Suppressor macrophage (primary cell): ENCODE measurements at places on chromosomes 12 and 14.

- peak; percentile 34 for DNase-seq
Observed at GRCh38 chr14:75230140-75230792, 48.4 kb upstream of the FOS start.

- DNase-seq = peak; percentile 51
Observed at GRCh38 chr14:58662018-58662417, 24.3 kb downstream of the DACT1 start.

DNA sequence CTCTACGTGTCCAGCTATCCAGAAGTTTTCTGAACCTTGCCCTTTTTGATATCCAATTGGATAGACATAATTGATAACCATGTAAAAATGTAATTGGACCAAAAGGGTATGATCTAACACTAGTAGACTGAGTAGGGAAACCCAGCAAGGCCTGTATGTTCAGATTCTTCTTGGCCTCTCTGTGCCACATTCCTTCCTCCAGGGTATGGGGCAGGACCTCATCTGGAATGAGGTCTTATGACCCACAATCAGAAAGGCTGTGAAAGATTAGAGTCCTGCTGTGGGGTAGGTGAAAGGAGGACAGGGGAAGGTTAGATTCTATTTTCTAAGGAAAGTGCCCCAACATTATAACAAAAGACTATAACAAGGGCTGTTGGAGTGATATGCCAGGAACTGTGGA, 51.3 kb upstream of the A2ML1 start:
- DNase-seq = no peak

GRCh38 chr12:38328306-38328895, 11.8 kb downstream of the ALG10B start:
- DNase-seq = peak; percentile 35

DNA sequence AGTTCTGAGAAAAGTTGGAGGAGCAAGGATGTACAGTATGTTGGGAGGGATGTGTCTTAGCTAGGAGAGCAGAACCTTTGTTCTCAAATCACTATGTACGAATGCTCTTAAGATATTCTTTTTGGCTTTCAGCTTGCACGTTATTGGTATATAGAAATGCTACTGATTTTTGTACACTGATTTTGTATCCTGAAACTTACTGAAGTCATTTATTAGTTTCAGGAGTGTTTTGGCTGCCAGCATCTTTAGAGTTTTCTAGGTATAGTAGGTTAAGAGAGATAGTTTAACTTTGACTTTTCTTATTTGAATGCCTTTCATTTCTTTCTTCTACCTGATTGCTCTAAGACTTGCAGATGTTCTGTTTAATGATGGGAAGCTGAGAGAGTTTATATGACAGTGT, 442.8 kb upstream of the FBXO33 start:
- no peak for DNase-seq

DNA sequence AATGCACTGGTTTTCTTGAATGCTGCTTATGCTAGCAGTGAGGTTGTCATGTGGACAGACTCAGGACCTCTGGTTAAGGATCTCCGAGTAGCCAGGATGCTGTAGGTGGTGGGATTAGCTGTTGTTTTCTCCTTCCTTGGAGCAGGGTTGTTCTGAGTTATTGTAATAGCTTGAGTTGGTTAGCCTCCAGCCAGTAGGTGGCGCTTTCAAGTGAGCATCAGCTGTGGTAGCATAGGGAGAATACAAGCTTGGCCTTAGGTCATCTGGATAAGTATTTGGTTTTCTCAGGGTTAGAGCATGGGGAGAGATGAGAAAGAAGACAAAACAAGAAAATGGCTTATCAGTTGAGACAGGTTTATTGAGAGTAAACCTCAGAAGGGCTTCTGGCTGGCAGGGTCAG, 299.7 kb upstream of the FBXO33 start:
- no peak for DNase-seq

- DNase-seq = no peak
Observed at GRCh38 chr14:32167907-32168306, 33.9 kb upstream of the RNU6-7 start.

DNA sequence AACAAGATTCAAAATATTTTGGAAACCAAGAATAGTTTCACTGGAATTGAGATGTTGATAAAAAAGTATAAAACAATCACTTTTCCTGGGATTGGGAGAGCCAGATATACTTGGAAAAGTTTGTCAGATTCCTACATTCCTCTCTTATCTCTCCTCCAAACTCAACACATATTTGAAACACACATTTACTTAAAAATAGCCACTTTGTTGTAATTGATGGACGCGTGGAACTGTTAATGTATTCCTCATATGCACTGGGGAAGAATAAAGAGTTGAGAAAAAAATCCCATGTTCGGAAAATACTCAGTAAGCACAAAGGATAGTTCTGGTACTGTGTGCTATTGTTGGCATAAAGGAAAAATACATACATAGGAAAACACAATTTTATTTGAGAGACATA, 195.6 kb upstream of the FLRT2 start:
- DNase-seq = no peak

DNA sequence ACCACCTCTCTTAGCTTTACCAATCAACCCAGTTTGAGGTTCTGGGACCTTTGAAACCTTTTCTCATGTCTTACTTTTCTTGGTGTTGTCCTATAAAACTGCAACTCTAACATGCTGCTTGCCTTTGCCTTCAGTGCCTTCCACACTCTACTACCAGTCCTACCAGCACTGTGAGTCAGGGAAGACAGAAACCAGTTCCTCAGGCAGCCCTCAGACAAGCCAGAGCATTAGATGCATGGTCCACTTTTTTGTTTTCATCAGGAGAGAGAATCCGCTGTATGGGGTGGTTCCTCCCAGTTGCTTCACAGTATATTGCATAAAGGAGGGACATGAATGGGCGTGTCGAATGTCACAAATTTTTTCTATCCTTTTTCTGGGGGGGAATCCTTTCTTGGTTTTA, 17.3 kb upstream of the KLRB1 start:
- DNase-seq = no peak

DNA sequence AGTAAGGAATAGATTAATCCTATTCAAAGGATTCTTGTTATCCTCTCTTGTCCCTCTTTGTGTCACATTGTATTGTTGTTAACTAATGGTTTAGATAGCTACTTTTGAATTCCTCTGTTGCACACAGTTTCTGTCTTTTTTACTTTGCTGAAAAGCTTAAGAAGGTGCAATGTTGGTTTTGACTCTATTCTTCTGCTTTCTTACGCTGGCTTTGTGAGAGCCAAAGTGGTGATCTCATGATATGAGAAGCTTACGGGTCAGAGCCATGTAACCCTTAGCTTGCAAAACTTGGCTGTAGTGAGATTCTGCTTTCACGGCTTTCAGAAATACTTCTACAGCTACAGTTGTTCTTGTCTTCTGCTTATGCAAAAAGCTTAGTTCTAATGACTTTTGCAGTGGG, 239.7 kb downstream of the TRHDE start:
- DNase-seq = no peak

- DNase-seq = no peak
Observed at GRCh38 chr14:93663317-93663716, 125.0 kb downstream of the PRIMA1 start.

GRCh38 chr12:79424109-79424721, 266.5 kb downstream of the PAWR start:
- DNase-seq = no peak

DNA sequence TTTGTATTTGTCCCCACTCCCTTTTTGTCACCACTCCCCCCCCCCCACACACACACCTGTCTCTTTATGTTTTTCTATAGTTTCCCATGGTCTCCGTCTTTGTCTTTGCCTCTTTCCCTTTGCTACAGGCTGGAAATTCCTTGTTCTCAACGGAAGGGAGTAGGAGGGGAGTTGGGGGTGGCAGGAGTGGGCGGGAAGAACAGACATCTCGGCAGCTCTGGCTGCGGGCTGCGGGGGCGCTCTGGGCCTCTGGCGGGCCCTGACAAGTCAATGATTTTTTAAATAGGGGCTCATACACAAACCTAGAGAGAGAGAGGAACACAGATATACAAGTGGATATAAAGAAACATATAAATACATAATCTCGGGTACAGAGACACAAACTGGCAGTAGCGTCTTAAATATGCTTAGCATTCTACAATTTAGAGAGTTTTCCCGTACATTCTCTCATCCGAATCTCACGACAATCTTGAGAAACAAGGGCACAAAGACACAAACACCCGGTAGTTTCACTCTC, 2.4 kb upstream of the NAB2 start:
- peak; percentile 80 for DNase-seq

DNA sequence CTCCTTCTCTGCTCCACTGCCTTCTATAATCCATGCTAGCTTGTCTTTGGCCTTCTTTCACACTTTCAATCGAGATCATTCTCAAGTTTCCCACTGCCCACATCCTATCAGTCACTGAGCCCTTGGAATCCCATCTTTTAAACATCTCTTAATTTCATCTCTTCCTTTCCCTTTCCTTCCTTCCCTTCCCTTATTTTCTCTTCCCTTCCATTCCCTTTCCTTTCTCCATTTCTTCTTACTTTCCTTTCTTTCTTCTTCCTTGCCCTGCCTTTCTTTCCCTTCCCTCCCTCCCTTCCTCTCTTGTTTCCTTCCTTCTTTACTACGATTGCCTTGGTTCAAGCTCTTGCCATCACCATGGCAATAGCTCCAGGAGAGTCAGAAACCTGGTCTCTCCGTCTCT, 183.8 kb downstream of the EMP1 start:
- no peak for DNase-seq

DNA sequence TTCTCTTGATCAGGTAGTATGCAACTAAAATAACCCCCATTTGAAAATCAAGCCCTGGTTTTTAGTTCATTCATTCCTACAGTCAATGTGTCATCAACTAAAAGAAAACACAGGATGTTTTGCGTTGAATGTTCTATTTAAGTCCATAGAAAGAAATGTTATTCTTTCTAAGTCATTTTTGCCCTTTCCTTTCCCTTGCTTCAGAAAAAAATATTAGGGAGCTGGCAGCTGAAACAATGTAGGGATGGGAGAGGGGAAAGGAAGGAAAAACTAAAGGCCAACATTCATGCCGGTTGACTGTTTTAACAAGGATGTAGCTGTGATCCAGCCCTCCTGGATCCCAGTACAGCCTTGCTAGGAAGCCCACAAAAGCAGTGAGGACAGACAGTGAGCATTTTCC, 155.1 kb downstream of the BTG1 start:
- no peak for DNase-seq

- DNase-seq = peak; percentile 92
Observed at GRCh38 chr14:64823305-64823861, 56.3 kb downstream of the SPTB start.

DNA sequence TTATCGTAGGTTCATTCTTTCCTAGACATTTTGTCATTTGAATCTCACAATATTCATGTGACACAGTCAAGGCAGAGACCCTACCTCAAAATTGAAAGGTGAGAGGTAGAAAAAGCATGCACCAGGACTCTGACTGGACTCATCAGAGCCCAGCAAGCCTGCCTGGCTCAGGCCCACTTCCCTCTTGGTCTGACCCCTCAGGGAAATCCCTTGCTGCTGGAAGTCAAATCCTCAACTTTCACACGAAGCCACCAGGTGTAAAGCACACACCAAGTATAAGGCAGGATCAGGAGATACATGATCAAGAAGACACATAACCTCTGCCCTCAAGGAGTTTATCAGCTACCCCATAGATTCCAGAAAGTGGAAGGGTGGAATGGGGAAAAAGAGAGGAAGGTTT, 18.8 kb downstream of the NIN start:
- no peak for DNase-seq

DNA sequence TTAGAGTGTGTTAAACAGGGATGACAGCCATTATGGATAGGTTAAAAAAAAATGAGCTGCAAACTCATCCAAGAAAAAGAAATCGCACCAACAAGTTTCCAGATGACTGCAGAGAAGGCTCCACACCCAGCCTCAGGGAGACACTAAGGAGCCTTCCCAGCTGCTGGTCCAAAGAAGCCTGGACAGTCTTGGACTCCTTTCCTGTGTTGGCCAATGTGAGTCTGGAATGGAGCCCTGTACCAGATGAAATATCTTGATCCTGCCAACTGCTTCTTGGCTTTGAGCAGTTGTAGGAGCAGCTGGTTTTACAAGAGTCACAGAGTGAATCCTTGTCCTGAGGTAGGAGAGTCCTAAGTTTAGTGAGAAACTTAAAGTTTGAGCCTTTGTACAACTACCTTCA, 44.5 kb downstream of the SLC38A1 start:
- DNase-seq = no peak

GRCh38 chr12:87642245-87642644, 387.0 kb downstream of the C12orf50 start:
- no peak for DNase-seq

- no peak for DNase-seq
Observed at GRCh38 chr14:87041290-87042020, 951.5 kb downstream of the GALC start.

DNA sequence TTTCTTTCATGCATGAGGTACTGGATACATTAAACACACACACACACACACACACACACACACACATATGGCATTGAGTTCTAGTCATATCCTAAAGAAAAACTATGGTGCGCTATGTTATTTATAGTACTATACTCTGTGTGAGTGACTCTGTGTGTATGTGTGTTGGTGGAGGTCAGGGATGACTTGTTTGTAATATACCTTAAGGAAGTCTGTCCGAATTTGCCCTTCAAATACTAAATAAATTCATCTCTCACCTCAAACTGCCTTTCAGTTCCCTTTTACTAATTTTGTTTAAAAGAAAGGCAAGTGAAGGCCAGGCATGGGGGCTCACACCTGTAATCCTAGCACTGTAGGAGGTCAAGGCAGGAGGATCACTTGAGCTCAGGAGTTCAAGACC, 2.1 kb upstream of the AKAP5 start:
- no peak for DNase-seq

DNA sequence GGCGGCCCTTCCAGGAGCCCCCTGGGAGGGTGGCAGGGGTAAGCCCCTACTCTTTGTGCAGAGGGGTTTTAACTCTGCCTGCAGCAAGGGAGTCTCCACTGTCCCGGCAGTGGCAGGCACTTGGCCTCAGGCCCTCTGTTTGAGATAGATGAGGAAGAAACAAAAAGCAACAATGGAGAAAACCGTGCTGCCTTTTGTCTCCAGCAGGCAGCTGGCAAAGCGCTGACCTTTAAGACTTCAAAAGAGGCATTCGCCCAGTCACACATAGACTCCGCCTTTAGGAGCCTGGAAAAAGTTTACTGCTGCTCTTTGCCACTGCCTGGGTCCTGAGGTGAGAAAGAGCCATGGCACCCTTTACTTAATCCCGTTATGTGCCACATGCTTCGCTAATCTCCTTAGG, 158.2 kb upstream of the NTF3 start:
- DNase-seq = no peak

GRCh38 chr14:65531148-65531547, 118.6 kb downstream of the FUT8 start:
- no peak for DNase-seq

- no peak for DNase-seq
Observed at GRCh38 chr14:80615831-80616230, 325.7 kb downstream of the CEP128 start.

DNA sequence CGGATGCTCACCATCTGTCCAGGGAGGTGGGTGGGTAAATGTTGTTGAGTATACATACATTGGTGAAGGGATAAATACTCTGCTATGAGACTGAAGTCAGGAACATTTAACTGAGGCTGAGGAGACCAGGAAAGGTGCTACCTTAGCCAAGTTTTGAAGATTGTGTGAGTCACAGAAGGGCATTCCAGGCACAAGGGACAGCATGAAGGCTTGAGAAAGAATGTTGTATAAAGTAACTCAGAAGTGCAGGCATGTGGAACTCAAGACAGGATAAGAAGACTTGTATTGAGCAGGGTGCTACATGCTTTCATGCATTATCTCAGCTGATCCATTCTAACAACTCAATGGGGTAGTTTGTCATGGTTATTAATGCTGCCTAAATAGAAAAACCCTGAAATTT, 112.7 kb downstream of the IPO8 start:
- DNase-seq = no peak

GRCh38 chr14:99242238-99242637, 29.8 kb downstream of the BCL11B start:
- DNase-seq = no peak

GRCh38 chr14:69500736-69501135, 16.2 kb downstream of the PLEKHD1 start:
- no peak for DNase-seq
